DMS79 treated with DMSO at 0.1 percent for 48 hours (cell line): ENCODE measurements at places on chromosomes 1 and 21.

- DNase-seq = no peak
Measured at GRCh38 chr21:36707763-36708285, 8.9 kb downstream of the SIM2 start.

DNA sequence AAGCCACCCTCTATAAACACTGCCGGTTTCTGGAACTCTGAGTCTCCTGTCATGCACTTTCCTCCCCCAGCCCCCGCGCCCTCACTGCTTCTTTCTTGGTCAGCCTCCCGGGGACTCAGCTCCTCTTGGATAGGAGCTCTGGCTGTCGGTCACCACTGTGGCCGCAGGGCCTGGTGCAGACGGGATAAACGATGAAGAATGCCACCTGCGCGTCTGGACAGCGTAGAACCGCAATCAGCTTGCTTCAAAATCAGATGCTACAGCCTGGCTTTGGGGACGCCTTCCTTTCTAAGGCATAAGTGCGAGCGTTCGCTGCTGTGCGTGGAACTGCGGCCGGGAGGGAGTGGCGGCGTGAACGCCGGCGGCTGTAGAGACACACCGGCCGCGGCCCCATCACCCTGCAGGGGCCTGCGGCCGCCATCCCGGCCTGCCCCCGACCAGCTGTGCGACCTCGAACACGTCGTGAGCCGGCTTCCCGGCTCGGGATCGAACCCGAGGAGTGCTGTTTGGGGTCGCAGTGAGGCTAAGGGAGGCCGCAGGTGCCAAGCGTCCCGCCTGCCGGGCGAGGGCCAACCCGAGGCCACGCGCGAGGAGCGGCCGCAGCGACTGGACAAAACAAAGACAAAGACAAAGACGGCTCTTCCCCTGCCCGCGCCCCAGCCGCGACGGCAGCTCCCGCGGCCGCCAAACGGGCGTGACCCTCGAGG, 688 bp downstream of the PTTG1IP start:
- DNase-seq = no peak

GRCh38 chr1:52192024-52192423, 50.1 kb downstream of the ZFYVE9 start:
- DNase-seq = no peak

GRCh38 chr21:39456665-39457064, 4.9 kb downstream of the SH3BGR start:
- DNase-seq = no peak

DNA sequence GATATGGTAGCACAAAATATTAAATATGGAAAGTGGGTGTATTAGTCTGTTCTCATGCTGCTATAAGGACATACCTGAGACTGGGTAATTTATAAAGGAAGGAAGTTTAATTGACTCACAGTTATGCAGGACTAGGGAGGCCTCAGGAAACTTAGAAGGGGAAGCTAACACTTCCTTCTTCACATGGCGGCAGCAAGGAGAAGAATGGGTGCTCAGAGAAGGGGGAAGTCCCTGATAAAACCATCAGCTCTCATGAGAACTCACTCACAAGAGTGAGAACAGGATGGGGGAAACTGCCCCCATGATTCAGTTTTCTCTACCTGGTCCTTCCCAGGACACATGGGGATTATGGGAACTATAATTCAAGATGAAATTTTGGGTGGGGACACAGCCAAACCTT, 15.8 kb upstream of the BACE2 start:
- DNase-seq = no peak

- DNase-seq = peak; percentile 18
Measured at GRCh38 chr1:116375148-116375886, 2.3 kb downstream of the ATP1A1 start.

DNA sequence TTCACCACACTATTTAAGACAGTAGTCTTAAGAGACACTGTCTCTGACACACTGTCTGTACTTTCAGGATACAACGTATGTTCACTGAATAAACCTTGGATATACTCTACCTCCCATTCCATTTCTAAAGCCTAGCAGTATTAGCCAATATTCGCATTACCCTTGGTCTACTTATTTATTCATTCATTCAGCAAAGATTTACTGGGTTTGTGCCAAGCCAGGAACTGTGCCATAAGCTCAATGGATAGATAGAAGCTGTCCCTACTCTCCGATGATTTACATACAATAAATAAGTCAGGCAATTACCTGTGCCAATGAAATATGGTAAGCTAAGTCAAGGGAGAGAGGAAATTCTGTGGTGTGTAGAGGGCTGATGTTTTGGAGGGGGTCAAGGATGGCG, 195.2 kb upstream of the RAB4A start:
- DNase-seq = peak; percentile 7

GRCh38 chr1:15915991-15916390, 59.9 kb downstream of the ZBTB17 start:
- no peak for DNase-seq

DNA sequence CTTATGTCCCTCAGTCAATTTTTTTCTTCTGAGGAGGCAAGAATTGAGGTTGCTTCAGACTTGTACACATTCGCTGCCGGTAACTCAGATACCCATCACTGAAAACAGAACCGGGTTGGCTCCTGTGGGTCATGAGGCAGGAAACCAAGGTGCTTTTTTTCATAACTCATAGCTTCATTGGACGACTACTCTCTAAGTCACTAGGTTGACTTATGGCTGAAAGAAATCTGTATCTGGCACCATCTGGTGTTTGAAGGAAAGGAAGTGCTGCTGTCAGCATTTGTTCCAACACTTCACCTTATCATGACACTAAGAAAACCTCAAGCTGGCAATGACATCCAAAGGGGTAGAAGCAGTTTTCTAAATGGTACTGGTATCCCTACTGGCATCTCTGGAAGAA, 82.3 kb downstream of the TBX19 start:
- no peak for DNase-seq

GRCh38 chr1:224559981-224560728, 56.0 kb upstream of the CNIH3 start:
- no peak for DNase-seq

DNA sequence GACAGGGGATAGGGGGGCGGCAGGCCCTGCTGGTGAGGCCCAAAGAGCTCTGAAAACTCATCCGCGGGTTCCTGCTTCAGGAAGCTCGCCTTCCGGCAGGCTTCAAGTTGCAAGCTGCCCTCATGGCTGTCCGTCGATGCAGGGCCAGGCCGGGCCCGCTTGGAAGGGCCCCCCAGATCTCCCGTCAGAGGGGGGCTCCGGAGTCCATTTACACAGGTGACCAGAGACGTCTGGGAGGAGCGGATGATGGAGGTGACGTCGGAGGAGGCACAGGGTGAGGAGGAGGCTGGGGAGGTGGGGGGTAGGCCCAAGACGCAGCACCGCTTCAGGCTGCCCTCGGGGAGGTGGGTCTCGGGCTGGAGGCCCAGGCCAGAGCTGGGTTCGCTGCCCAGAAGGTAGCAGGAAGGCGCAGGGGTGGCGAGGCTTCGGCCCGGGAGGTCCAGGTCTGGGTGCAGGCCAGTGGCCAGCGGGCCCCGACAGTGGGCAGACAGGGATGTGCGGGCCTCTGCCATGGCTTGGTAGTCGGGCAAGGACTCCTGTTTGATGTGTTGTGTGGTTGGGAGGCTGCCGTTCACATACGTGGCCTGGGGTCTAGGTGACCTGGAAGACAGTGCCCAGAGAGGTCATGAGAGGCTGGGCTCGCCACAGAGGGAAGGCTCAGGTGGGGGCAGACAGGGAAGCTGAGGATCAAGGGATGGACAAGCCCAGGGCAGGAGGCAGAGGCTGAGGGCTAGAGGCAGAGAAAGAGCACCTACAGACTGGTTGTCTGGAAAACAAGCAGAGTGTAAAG, 135.4 kb downstream of the DMRTB1 start:
- DNase-seq = no peak

- peak; percentile 75 for DNase-seq
Measured at GRCh38 chr1:84997667-84998600, 1.0 kb upstream of the MCOLN2 start.

GRCh38 chr1:29876902-29877301, 640.6 kb downstream of the PTPRU start:
- DNase-seq = peak; percentile 65
